HFFc6 (cell line): ENCODE measurements at places on chromosomes 2 and 18.

DNA sequence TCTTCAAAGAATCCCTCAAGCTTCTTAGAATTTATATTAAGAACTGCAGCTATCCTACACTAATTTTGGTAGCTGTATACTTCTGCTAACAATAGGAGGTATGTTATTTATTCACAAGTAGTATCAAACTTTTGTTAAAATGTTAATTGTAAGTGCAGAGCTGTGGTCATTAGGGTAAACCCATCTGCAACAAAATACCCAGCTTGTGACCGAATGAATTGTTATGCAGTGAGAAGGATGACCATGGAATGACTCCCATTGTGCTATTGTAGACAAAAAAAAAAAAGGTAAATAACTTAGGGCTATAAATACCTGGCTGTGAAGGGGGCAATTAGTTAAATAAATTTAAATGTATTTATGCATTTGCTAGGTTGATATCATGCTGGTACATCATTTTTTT is 186.1 kb downstream of the ADCYAP1 start:
- no peak for DNase-seq

DNA sequence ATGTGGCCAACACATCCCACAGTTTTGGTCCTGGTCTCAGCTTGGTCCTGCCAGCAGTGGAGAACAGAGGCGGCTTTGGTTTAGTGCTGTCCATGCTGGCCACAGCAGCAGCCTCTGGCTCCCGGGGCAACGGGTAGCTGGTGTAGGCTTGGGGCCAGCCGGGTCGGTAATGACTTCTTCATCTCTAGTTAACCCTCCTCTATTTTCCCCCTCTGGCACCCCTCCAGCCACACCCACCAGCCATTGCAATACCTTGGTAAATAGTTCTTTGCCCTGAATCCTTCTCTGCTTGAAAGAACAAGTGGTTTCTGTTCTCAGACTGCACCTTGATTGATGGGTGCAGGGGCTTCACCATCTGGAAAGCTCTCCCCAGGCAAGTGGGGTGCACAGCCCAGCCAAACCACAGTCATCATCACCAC is 31.7 kb upstream of the ZNF396 start:
- DNase-seq: no peak

DNA sequence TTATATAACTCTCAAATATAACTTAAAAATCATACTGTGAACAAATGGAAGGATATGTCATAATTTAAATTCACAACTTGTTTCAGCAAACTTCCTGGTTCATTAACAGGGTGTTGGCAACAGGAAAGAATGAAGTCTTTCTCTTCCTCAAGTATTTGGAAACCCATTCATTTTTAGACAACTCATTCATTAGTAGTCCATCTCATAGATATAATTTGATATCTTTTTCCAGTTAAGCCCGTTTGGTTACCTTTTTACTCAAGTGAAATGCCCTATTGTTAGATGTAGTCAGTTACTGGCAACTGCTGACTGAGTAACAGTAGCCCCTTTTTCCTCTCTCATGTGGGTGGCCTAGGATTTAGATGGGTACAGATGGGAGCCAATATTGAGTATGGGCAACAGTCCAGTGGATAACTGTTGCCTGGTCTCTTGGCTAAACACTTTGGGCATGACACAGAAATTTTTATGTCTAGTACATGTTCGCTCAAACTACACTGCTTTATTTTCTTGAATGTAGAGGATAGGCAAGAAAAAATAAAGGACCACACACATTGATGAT is 4.6 kb upstream of the UGP2 start:
- no peak for DNase-seq

DNA sequence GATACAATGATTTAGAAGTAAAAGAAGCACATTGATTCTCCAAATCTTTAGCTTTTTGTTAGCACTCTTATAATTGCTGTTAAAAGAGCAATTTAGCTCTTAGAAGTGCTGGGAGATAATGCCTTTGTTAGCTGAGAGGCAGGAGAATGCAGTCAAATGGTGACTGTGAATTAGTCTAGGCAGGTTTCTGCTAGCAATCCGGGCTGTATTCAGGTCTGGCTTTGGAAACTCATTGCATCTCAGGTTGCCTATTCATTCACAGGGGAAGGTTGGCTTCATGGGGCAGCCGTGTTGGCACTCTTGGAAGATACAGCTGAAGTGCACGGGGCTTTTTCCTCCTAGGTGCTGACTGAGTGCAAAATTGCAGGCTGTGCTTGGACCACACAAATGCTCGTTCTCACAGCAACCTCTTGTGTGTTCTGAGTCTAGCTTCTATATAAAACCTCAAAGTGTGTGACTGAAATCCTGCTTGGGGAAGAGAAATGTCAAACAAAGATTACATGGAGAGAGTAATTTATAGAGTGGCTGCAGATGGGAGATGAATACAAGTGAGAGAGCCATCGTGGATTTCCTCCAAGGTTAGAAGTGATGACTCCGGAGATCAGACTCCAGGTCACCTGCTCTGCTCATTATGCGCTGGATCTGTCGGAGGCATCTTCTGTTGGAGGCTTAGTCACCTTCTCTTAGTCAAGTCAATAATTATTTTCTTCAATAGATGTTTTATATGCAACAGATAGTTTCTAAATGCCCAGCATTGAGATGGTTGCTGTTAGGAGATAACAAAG is 167.8 kb downstream of the PMAIP1 start:
- peak; percentile 34 for DNase-seq

GRCh38 chr2:128752691-128753263 is 434.1 kb upstream of the HS6ST1 start:
- no peak for DNase-seq
